Stimulated activated CD4-positive, alpha-beta T cell treated with anti-CD3 and anti-CD28 coated beads, Interleukin-2, amount 100 ng/mL, for 24 hours (primary cell): ENCODE measurements at places on chromosomes 7 and 10.

- DNase-seq, result no peak
Observed at GRCh38 chr7:101819913-101820522, 2.6 kb downstream of the CUX1 start.

DNA sequence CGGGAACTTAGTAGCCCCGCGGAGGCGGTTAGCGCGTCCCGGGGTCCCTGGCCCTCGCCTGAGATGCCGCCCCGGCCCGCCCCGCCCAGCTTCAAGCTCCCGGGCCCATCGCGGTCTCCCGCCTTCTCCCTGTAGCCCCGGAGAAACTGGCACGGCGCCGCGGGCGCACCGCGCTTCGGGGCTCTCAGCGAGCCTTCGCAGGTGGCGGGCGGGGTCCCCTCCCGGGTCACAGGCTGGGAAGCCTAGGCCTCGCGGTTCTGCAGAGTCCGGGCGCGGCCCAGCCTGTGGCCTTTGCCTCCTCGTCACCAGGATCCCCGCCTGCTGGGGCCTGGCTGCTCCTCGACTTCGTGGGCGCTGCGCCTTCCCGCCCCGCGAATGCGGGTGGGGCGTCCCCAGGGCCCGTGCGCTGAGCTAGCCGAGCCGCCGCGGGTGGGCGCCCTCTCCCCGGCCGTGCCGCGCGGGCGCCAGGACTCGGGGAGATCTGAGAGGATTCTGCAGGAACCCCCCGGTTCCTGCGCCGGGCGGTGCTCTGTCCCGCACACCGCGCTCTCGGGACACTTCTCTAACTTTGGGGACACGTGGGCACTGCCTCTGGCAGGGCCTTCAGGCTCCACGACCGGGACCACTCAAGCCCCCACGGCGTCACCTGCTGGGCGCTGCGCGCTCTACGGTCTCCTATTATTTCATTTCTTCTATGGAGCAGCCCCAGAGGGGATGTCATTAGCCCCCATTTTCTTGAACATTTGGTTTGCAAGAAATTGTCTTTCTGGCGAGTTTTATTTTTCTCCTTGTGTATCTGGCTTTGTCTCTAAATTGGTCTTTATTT, 682 bp upstream of the RGS10 start:
- DNase-seq, result peak; percentile 70

DNA sequence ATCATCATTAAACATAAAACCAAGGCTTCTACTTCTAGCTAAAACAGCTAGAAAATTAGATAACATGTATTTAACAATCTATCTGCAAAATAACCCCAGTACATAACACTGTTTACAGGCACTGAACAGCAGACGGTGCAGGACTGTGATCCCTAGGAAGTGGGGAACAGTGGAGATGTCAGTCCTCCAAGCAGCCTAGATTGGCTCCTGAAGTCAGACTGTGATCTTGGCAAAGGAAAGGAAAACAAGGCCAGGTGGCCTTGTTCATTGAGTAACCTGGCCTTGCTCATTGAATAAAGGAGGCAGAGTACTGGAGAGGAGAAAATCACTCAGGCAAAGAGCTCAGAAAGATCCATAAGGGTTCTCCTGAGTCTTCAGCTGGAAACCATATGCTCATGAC, 77.7 kb upstream of the DIP2C start:
- no peak for DNase-seq

DNA sequence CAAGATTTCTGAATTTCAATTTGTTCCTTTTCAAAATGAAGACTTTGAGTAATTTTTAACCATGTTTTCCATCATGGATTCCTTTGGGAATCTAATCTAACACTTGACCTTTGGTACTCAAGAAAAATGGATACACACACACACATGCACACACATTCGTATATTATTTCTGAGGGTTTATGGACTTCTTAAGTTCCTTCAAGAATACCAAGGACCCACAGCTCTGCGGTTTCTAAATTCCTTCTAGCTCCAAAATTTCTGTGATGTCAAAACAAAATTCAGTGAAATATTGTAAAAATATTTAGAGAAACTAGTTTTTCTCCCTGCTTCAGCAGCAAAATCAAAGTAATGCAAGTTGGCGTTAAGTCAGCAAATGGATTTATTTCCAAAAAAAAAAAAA, 98.3 kb upstream of the FAM13C start:
- DNase-seq, result no peak

- DNase-seq, result no peak
Observed at GRCh38 chr7:43642897-43643630, 60.2 kb downstream of the STK17A start.

DNA sequence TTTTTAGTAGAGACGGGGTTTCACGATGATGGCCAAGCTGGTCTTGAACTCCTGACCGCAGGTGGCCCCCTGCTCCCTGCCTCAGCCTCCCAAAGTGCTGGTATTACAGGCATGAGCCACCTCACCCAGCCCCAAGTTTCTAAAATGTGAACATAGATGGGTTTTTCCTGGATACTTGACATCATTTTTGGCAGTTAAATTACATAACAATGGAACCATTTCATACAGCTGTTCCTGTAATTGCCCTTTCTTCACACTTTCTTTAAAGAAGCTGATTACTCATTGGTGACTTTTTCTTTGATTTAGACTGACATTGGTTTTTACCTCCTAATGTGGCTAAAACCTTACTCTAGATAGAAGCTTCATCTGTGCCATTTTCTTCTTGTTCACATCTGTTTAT, 5.9 kb downstream of the ZKSCAN1 start:
- no peak for DNase-seq

- DNase-seq, result no peak
Observed at GRCh38 chr7:35505066-35505465, 189.9 kb downstream of the HERPUD2 start.

- no peak for DNase-seq
Observed at GRCh38 chr10:49012603-49013002, 73.0 kb upstream of the LRRC18 start.

DNA sequence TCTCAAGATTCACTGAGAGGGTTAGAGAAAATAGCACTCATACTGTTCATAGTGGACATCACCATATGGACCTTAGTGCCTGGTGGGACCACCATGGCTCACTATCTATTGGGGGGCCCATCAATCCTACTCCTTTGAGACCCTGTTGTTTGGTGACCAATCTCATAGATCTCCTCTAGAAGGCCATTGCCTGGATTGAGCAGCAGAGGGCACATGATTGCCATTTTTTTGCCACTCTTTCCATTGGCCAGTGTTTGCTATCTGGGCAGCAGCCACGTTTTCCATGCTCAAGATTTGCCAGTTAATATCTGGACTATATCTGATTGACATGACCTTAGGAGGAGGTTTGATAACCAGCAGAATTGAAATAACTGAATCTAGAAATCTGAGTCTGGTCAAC, 244.5 kb downstream of the ITGB1 start:
- DNase-seq, result no peak

DNA sequence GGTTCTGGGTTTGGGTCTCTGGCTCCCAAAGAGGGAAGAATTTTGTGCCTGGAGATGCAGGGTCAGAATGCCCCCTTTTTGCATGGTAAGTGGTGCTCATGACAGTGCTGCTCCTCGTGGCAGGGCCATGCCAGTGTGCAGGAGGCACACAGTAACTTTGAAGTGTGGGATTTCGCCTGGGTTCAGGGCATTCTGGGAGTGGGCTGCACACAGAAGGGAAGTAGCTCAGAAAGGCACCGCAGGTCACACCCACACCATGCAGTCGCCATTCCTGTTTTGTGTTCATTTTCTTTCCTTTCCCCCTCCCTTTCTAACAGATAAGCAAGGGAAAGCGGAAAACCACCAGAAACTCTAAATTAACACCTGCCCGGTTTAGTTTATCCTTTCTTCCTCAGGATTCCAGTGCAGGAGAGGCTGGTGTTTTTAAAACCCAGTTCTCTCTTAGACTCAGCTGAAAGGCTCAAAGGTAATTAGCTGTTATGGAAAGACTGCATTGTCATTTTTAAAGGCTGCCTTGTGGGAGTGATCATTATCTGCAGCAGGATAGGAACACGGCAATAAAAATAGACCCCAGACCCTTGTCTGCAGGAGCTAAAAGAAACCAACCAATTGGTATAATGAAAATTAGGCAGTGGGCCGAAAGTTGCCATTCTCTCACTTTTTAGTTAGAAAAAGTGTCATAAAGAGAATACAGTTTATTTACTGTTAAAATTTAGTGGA, 50.2 kb downstream of the EEPD1 start:
- no peak for DNase-seq

DNA sequence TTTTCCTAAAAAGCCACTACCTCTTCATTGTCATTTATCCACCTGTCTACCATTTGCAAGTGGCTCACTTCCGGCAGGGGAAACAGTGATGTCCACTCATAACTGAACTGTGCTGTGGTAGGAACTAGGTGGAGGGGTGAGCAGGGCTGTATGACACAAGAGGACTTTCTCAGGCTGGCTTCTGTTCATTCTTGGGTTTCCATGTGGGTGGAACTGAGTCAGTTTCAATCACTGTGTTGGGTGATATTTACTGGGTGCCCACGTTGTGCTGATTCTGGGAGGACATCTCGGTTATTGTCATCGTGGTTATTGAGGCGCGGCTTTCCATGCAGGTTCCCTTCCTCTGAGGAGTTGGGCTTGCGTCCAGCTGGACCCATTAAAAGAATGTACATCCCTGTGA, 38.8 kb downstream of the RAMP3 start:
- peak; percentile 66 for DNase-seq

GRCh38 chr7:145106001-145106400, 270.1 kb upstream of the TPK1 start:
- no peak for DNase-seq

DNA sequence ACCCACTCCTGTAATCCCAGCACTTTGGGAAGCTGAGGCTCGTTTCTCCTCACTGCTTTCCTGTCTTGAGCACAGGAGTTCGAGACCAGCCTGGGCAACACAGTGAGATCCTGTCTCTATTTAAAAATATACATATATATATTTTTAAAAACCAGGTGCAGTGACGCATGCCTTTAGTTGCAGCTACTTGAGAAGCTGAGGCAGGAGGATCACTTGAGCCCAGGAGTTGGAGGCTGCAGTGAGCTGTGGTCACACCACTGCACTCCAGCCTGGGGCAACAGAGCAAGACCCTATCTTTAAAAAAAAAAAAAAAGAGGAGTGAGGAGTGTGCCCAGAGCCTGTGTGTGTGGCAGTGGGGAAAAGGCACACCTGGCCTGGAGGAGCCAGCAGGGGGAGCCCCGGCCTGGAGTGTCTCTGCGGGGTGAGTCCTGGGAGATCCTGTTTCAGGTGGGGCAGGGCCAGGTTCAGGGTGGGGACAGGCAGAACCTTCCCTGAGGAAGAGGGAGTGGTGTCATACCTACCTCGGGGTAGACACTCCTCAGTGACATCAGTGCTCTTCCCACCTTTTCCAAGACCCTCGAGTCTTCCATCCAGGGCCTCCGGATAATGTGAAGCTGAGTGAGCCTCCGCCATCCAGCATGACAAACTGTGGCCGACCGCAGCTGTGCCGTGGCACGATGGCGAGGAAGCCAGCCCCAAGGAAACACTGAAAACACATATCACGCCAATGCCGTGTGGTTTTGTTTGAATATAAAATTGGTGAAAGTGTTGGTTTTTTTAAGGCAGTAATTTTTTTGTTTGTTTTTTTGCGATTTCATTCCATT, 9.0 kb upstream of the ARPC1B start:
- DNase-seq, result peak; percentile 67

DNA sequence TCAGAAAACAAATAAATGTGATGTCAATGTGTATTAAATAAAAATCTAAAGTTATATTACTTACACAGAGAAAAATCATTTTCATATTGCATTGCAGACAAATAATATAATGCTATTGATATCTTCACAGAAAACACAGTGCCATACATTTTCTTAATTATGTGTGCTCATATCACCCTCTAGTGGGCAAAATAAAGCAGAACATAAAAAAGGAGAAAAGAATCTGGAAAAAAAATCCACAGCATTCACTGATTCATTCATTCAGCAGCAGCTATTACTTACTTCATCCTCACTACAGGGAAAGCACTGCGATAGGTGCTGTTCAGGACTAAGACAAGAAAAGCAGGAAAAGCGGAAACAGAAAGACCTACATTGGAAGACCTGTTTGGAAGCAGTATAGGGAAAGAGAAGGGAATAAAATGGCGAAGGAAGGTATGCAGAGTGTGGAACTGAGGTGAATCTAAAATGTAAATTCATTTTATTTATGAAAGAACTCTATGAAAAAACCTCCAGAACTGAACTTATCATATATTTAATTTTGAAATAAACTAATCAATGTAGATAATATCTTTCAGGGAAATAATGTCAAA, 73.2 kb downstream of the POT1 start:
- DNase-seq, result no peak

GRCh38 chr7:27083646-27084045, 12.2 kb downstream of the HOXA1 start:
- DNase-seq, result no peak

DNA sequence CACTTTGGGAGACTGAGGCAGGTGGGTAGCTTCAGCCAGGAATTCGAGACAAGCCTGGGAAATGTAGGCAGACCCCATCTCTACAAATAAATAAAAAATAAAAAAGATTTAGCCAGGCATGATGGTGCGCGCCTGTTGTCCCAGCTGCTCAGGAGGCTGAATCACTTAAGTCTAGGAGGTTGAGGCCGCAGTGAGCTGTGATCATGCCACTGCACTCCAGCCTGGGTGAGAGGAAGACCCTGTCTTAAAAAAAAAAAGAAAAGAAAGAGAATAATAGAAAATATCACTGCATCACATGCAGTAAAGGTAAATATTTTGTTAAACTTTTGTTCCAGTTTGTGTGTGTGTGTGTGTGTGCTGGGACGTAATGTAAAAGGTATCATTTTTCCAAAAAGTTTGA, 3.0 kb downstream of the STRIP2 start:
- DNase-seq, result no peak

- no peak for DNase-seq
Observed at GRCh38 chr7:150435047-150435389, 15.4 kb upstream of the GIMAP8 start.

GRCh38 chr7:39407723-39408122, 158.5 kb upstream of the YAE1 start:
- DNase-seq, result no peak

- DNase-seq, result no peak
Observed at GRCh38 chr7:108261560-108262255, 131.5 kb upstream of the LAMB4 start.

DNA sequence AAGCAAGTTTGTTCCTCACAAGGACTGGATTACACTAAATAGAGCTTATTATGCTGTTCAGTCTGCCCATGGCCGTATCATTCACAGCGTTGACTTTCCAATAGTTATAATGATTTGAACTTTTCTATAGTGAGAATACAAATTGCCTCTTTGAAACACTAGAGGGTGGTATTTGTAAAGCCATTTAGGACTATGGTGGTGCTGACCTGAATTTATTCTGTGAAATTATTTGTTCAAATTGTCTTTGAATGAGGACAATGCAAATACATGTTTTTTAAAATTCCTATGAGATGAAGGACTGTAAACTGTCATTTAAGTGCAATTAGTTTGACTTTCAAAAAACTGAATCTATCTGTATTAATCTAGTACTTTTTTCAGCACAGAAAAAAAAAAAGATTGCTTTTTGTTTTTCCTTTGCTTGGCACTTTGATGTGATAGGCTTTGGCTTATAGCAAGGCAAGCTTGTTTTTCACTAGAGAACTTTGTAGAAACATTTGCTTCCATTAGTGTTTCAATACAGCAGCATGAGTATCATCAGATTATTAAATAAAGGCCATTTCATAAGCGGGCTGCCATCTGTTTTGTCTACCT, 122.7 kb upstream of the TMEM229A start:
- no peak for DNase-seq

GRCh38 chr10:123427165-123427786, 238.9 kb upstream of the GPR26 start:
- DNase-seq, result no peak
